ENCODE measurements at places on chromosomes 12 and 14.

GRCh38 chr14:76672123-76672522 lies 89.1 kb upstream of the VASH1 start:
- no peak for DNase-seq

- no peak for DNase-seq
Measured at GRCh38 chr14:79896009-79896408, 315.3 kb downstream of the DIO2 start.

GRCh38 chr12:95413576-95413975 lies 60.4 kb upstream of the METAP2 start:
- DNase-seq: no peak

- peak; percentile 92 for DNase-seq
Measured at GRCh38 chr12:80580254-80580653, 127.2 kb upstream of the MYF6 start.
